ENCODE measurements at places on chromosomes 11 and 22.

- DNase-seq: no peak
Measured at GRCh38 chr11:35800970-35801953, 138.7 kb downstream of the TRIM44 start.

DNA sequence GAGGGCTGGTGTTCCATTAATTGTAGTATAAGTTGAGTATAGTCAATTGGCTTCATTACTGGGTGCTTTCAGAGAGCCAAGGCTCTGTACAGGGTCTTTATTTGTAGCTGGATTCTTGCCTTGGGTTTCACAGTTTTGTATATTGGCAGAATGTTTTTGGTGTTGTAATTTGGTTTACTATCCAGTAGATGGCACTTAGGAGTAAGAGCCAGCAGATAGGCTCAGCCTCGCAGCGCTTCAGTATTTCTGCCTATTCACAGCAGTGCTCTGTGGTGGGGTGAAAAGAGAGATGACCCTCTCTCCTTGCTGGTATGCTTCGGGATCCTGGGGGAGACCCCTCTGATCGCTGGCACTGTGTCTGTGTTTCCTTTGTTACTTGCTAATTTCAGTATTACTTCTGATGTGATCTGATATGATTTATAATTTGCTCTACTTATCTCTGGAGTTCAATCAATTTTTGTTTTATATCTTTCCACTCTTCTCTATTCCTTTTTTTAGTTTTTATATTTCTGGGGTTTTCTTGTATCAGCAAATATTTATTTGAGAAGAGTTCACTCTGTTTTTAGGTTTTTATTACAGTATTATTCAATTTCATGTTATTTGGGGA is 52.2 kb downstream of the ANO5 start:
- DNase-seq: no peak

DNA sequence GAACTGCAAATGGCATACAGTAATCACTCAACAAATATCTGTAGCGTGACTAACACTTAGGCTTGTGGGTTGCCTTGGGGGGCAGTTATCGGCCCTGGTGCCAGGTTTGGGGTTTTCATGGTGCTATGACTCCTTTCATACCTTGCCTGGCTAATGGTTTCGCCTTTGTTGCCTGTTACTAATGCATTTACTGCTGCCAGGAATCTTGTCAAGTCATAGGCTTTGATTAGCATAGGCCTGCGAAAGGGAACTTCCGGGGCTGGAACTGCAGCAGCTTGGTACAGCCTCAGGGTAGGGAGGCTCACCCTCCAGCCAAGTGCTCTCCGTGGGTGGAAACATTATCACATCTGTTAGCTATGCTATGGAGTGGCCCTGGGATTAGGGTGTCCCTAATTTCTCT is 13.2 kb downstream of the SLC25A18 start:
- no peak for DNase-seq

DNA sequence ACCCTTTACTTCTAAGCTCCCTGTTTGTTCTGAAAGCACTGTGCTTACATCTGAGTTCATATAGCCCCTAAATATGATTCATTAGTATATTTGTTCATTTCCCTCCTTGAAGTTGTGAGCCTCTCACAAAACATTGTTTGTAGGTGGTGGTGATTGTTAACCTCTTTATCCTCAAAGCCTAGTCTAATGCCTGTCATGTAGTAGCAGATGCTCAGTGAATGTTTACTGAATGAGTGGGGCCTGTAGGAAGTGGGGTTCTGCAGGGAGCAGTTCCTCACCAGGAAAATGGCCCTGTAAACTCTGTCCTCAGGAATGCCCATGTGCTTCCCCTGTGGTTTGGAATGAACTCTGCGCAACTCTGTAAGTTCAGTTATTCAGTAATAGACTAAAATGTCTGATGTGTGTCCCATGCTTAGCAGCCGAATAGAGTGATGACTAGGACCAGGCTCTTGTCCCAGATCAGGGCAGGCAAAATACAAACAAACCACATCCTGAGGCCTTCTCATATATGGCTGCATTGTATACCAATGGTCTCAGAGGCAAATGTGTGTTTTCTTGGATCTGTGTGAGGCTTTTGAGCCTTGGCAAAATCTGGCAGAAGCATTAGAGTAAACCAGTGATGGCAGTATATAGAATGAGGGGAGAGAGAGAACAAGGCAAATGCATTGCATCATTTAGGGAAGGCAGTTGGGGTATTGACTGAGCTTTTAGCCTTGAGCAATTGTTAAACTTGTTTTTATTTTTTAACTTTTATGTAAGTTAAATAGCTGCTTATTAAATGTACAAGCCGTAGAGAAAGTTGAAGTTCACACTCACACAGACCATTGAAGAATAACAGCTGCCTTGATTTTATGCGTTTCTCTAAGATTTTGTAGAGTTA is 91.4 kb upstream of the BIRC3 start:
- no peak for DNase-seq

DNA sequence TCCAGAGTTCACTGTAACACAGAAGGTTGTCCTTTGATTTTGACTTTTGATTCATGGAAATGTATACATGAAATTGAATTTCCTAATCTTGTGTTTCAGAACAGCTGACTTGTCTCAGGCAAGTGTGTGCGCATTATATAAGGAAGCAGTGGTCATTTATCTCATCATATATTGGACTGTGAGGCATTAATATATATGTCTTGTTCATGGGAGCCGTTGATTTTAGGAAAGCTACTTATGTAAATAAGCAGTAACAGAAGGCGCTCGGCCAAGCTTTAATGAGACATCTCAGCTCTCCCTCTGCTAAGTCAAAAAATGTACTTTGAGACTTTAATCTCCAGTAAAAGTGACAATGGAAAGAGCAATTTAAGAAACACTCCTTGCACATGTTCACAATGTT is 100.5 kb downstream of the PDHX start:
- DNase-seq: no peak

- no peak for DNase-seq
Measured at GRCh38 chr22:19958083-19959042, 16.7 kb upstream of the TXNRD2 start.

DNA sequence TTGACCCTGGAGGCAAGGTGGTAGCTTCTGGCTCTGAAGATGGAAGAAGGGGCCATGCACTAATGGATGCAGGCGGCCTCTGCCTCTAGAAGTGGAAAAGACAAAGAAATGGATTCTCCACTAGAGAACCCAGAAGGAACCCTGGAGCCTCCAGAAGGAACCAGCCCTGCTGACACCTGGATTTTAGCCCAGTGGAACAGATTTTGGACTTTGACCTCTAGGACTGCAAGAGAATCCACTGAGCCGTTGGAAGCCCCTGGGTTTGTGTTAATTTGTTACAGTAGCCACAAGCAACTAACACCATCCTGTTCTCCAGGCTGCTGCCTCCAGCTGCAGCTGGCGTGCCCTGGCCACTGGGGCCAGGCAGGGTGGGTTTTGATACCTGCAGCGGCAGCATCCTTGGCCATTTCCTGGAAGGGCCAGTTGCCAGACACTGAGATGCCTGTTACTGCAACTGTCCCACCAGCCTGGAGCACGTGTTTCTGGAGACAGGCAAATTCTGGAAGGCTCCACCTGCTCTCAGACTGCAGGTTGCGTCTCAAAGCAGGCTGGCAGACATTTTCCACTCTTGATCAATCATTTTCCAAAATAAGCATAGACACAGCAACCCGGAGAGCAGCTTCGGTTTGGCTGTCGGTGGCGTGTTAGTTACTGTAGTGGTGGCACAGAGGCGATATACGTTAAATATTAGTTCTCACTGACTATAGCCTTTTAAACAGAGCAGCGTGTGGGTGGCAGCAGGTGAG is 76.8 kb upstream of the PARVG start:
- no peak for DNase-seq

DNA sequence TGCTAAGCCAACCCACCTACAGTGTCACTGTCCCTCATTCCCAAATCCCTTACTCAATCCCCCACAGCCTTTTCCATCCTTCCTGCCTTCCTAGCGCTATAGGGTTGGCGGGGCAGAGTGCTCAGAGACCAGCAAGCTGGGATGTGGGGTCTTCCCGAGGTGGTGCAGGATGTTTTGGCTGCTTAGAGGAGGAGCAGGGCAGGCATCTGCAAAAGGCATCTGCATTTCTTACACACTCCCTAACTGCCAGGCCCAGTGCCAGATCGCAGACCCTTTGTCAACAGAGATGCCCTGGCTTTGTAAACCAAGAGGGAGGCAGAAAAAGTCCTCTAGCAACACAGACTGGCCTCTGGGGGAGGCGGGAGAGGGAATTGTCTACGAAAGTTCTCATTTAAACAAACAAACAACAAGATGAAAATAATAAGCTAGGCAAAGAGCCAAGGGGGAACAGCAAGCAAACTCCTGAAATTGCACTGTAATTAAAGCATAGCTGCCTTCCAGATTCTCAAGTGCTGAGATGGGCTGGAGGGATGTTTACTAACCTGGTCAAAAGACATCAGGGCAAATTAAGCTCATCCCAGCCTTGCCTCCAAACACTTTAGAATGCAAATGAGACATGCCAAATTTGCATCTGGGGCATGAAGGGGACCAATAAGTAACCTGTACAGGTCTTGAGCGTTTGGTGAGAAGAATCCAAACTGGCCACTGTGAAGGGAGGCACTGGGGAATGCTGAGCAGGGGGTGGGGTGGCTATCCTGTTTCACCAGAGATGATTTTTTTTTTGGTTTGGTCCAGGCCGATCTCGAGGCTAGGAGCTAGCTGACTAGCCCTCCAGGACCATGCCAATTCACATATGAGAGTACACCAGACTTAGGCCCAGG is 38.1 kb upstream of the ADA2 start:
- no peak for DNase-seq

DNA sequence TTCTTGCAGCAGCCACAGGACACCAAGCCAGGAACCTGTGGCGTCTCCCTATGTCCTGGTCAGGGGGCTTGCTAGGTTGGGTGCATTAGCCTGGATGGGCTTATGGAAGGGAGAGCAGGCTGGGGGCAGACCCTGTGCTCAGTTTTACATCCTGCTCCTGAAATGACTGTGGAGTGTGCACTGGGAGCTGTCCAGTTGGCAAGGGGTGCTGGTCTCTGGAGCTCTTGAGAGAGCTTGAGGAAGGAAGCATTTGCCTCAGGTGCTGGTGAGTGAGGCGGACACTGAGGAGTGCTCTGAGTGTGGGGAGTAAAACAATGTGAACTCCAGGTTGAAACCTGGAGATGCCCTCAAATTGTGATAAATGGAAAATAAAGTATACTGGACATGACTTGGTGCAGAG is 3.4 kb downstream of the SCGB1D4 start:
- no peak for DNase-seq

DNA sequence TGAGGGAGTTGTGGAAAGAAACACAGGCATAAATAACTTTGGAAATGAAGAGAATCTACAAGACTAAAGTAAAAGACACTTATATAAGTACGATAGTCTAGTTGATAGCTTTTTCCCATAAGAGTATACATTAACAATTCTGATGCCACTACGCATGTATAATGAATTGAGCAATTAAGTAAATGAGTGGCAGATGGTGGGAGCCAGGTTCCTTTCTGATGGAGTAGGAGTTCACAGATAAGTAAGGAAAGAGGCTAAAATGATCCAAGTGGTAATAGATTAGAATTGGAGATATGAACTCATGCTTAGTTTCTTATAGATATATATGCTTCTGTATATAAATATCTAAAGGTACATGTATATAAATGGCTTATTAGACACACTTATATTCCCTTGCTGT is 368.3 kb downstream of the FAM181B start:
- DNase-seq: no peak

- DNase-seq: no peak
Measured at GRCh38 chr11:1948389-1948788, 1.3 kb downstream of the MRPL23 start.

- DNase-seq: no peak
Measured at GRCh38 chr11:34586488-34587281, 34.2 kb upstream of the EHF start.

- no peak for DNase-seq
Measured at GRCh38 chr22:29253561-29254285, 14.1 kb downstream of the RHBDD3 start.

- no peak for DNase-seq
Measured at GRCh38 chr11:11387622-11388305, 34.7 kb upstream of the CSNK2A3 start.

DNA sequence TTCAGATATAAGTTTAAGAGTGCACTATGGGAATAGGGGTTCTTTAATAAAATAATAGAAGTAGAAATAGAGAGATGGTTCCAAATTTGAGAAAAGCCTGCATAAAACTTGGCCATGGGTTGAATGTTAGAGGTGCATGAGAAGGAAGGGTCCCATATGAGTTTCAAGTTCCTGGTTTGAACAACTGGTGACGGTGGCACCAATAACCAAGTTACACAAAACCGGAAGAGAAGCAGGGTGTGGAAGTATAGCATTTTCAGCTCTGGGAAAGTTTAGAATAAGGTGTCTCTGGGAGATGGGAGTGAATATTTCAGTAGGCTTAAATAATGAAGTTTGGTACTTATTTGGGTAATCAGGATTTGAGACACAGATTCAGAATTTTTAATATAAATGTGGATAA is 2.4 kb downstream of the CASP1 start:
- no peak for DNase-seq

GRCh38 chr11:32858731-32859130 is 29.0 kb downstream of the PRRG4 start:
- no peak for DNase-seq

- DNase-seq: no peak
Measured at GRCh38 chr11:105265845-105266244, 126.3 kb upstream of the CARD18 start.

DNA sequence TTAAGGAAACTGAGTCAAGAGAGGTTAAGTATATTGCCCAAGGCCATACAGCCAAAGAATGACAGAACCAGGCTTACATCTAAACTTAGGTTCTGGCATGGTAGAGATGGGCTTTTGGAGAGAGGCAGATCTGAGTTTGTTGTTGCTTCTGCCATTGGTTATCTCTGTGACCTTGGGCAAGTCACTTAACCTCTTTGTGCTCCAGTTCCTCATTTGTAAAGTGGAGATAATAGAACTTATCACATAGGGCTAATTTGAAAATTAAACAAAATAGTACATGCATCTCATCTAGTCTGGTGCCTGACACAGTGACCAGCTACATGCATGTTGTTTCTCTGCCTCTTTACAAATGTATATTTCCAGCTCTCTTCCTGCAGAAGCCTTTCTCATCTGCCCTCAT is 47.0 kb upstream of the PLET1 start:
- DNase-seq: no peak

DNA sequence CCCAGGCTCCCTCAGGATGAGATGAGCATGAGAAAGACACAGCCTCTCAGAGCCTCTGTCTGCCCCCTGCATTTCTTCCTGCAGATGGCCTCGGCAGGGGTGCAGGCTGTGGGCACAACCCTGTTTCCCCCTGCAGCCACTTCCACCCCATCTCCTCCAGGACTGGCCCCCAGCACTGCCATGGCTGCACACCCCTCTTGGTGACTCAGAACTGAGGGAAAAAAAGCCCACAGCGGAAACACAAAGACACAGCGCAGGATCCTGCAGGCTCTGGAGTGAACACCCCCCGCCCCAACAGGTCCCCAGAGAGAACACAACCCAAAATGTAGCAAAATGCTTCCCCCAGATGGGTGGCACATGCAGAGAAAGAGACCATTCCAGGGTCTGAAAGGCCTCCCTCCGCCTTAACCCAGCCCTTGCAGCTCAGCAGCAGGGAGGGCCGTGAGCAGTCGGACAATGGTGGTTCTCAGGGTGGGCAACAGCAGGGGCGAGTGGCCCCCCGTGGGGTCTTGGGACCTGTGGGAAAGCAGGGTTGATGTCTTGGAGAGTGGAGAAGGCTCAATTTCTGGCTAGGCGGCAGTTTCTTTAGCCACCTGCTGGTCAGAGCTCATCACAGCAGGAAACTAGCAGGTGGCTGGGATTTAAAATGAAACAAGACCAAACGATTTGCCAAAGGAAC is 8.0 kb downstream of the TUBGCP6 start:
- no peak for DNase-seq
